ENCODE measurements at places on chromosomes 3 and 15.

- DNase-seq = no peak
Measured at GRCh38 chr3:128714887-128715491, 11.0 kb upstream of the RAB7A start.

- DNase-seq = peak; percentile 77
Measured at GRCh38 chr3:66582721-66583423, 82.0 kb upstream of the LRIG1 start.

DNA sequence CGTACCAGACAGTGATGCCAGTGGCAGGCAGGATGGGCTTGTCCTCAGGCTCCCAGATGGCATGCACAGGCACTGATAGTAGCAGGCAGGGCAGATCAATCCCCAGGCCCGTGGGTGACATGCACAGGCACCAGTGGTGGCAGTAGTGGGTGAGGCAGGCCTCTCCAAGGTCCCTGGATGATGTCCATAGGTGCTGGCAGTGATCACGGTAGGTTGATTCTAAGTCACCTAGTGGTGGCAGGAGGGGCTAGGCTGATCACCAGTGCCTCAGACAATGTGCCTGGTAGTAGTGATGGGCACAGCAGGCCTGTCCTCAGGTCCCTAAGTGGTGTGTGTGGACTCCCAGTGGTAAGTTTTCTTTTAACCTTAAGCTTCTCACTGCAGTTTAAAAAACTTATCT lies 19.6 kb downstream of the CEP63 start:
- no peak for DNase-seq

- peak; percentile 83 for DNase-seq
Measured at GRCh38 chr15:26087881-26088280, 224.8 kb upstream of the ATP10A start.

DNA sequence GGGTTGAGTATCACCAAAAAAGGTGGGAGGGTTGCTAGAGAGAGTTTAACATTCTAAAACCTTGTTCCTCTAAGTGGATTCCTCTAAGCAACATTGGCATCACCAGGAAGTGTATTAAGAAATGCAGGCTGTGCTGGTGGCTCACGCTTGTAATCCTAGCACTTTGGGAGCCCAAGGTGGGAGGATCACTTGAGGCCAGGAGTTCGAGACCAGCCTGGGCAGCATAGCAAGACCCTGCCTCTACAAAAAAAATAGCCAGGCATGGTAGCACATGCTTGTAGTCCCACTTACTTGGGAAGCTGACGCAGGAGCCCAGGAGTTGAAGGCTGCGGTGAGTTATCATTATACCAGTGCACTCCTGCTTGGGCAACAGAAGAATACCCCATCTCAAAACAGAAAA lies 4.6 kb downstream of the MYNN start:
- no peak for DNase-seq

DNA sequence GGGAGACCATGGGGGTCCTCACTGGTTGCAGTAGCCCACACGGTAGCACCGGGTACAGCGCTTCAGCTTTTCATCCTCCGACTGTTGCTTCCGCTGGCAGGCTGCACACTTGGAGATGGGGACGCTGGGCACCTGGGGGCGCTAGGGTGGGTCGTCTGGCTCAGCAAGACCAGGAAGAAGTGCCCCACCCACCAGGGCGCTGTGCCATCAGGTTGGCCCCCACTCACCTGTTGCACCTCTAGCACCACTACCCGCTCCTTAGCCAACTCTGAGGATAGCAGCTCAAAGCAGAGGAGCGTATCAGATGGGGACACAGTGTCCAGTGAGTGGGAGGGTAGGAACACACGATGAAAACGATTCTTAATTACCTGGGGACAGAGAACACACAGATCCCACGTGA lies 7.7 kb upstream of the QARS1 start:
- DNase-seq = no peak

- DNase-seq = no peak
Measured at GRCh38 chr3:58688574-58688973, 22.0 kb upstream of the FAM3D start.

GRCh38 chr3:141646760-141647561 lies 91.1 kb upstream of the RNF7 start:
- peak; percentile 69 for DNase-seq

DNA sequence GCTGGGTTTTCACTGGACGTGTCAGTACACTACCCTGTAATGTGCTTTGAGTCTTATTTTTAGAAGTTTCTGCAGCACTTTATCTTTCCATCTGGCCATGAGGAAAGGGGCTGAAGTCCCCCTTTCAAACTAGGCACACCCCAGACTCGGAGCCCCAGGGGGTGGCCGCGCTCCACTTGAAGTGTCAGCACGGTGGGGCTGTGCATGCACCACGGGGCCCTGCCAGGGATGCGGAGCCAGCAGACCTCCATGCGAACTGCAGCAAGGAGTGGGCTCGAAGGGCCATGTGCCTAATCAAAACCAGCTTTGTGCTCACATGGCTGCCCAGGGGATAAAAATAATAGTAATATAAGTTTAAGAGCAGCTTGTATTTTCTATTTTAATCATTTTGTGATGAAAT lies 100.9 kb upstream of the HACD2 start:
- peak; percentile 47 for DNase-seq

DNA sequence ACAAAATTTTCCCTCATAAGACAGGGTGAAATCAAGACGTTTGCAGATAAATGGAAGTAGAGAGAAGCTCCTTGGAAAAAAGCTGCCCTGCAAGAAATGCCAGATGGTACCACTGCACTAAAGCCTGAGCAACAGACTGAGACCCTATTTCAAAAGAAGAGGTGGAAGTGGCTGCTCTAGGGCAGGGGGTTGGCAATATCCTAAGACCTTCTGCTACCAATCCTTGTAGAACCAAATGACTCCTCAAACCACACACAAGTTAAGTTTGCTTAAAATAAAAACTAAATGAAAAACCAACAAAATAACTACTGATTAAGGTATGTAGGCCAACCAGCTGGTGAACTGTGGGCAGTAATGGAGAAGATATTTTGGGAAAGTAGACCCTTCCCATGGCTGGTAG lies 21.3 kb downstream of the RAB43 start:
- no peak for DNase-seq

DNA sequence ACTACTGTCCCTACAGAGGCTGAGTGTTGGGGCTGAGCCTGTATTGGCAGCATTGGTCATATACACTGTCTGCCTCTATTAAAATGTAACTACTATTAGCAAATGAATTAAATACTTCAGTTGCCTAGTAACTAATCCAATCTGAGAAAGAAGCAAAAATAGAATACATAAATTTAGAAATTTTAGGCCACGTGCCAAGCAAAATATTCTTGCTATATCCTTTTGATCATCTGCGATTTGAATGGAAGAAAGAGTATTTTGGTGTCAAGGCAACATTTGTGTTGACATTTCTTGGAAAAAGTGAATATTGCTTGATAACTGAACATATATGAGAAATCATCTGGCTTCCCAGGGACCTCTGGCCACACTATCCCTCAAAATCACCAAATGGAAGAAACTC lies 148.2 kb upstream of the TOPAZ1 start:
- no peak for DNase-seq

GRCh38 chr3:140319739-140320138 lies 358.1 kb upstream of the TRIM42 start:
- no peak for DNase-seq

DNA sequence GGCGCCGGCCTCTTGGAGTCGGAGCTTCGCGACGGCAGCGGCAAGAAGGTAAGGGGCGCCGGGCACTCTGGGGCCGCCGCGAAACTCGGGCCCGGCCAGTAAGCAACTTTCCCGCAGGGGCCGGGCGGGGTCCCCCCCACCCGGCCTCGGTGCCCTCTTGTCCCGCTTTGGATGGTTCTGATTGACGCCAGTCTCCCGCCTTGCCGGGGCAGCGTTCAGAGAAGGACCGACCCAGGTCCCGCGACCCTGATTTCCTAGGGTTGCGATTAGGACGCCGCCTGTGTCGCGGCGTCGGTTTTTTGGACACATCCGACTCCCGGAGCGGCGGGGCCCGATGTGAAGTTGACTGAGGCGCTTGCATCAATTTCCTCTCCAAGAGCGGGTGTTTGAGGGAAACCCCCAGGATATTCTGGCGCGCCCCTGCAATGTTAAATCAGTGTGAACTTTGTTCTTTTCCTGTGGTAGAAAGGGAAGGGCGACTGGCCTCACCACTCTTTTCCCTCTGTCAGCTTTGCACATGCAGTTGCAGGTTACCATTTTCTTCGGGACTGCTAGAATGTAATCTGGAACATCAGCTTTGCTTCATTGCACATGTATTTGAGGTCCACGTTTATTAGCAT lies 755 bp downstream of the PDE8A start:
- no peak for DNase-seq

DNA sequence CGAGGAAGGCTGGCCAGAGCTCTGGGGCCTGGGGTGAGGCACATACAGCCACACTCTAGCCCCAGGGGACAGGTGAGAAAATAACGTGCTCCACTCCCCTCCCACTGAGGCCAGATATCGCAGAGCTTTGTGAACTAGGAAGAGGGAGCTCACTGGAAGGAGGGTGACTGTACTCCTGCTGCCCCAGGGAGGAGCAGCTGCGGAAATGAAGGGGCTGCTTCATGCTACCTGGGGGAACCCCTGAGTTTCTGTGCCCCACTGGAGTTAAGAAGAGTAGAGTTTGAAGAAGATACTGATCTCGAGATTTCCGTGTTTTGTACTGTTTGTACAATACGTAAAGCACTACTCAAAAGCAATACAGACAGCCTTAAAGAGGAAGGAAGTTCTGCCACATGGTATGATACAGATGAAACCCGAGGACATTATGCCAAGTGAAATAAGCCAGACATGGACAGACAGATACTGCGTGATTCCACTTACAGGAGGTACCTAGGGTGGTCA lies 44.6 kb downstream of the CMTM6 start:
- no peak for DNase-seq

DNA sequence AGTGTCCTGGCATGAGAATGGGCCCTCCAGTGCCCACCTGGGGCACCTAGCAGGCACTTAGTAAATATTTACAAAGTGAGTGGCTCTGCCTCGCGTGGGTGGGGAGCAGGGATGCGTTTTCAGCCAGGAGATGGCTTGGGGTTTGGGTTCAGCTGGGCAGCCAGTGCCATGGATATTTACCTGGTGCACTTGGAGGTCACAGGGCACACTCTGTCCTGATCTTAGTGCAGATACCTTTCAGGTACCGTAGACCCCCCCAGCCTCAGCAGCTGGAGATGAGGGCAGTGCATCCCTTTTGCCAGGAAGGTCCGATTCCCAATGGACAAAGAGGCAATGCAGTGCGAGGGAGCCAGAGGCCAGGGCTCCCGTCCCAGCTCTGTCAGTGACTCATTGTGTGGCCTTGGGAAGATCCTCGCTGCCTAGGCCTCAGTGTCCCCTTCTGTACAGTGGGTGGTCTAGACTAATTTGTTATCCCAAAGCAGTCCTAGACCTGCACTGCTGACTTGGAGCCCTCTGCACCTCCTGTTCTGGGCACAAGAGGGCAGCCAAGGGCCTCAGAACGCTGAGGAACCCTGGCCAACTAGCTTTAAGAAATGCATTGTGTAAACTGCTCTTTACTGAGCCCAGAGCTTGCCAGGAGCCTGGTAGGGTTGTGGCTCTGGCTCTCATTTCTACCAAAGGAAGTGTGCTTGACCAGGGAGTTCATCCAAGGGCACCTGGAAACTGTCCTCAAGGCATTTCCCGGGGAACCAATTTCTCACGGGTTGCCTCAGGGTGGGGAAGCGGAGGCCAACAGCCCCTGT lies 16.0 kb downstream of the HDAC11 start:
- peak; percentile 81 for DNase-seq

DNA sequence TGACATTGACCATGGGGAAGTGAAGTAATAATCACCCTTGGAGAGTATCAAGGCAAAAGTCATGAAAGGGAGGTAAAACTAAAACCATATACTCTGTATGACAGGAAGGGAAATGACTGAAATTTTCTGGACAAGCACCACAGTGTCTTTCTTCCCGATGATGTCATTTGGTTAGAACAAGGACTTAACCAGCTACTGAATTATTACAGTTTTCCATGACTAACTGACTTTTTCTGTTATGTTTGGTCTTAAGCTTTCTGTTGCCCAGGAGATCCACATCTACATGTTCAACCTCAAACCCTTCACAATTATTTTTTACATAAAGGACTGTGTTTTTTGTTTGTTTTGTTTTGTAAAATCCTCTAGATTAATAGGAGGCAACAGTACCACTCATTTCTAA lies 191.9 kb upstream of the IL12A start:
- DNase-seq = peak; percentile 74

DNA sequence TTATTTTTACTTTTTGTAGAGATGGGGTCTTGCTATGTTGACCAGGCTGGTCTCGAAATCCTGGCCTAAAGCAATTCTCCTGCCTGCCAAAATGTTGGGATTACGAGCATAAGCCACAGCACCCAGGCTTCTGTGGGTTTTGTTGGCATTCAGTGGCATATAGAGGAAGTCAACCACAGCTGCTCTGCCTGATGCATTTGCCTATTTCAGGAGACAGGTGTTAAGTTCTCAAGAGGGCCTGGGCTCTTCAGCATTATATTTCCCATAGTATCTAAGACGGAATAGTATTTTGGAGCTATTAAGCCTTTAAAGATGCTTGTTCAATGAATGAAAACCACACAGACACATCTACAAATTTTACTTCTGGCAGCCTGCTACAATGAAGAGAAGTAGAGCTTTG lies 73.5 kb upstream of the CSPG5 start:
- DNase-seq = no peak

GRCh38 chr3:101898752-101899169 lies 49.4 kb downstream of the NFKBIZ start:
- DNase-seq = no peak

- DNase-seq = peak; percentile 14
Measured at GRCh38 chr3:179324270-179324754, 1.5 kb downstream of the ZNF639 start.

GRCh38 chr3:106049821-106050220 lies 181.0 kb upstream of the CBLB start:
- peak; percentile 55 for DNase-seq

GRCh38 chr3:147701195-147701594 lies 292.0 kb downstream of the ZIC1 start:
- peak; percentile 8 for DNase-seq

DNA sequence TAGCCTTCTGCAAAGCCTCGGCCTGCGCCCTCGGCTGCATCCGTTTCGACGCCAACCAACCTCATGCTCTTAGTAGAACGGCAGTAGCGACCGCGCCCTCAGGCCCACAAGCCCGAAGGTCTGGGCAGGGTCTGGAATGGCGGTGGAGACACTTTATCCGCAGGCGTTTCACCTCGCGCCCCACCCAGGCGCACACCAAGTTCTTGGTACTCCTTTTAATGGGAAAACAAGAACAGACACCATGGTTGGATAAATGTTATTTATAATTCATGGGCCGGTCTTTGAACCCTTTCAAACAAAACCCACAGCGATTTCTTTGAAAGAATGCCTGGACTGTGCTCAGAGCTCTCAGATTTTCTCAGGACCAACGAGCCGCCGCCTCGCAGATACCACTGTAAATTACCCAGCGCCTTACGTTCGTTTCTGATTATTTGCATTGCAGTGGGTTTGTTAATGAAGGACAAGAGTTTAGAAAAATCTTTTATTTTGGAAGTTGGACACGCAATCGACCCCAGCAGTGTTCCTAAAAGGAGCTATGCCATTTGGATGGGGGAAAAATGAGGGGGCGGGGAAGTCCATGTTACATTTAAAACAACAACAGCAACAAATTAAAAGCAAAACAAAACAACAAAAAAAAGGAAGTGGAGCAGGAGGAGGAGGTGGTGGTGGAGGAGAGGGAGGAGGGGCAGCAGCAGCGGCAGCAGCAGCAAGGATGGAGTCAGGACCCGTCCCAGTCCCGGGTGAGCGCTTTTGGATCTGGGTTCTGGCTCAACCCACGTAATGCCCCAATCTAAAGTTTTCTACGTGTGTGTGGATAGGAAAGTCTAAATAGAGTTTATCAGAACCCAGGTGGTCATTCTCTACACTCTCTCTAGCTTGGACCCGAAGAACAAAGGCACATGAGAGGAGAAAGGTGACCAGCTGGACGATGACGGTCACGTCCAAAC lies 993 bp upstream of the ISL2 start:
- DNase-seq = no peak

Data from fibroblast of skin of scalp (primary cell).